ENCODE measurements at places on chromosomes 11 and 22.

GRCh38 chr11:77086521-77087472 lies 15.8 kb upstream of the OMP start:
- no peak for DNase-seq

- no peak for DNase-seq
Observed at GRCh38 chr11:106958517-106959248, 59.6 kb downstream of the GUCY1A2 start.

- DNase-seq = no peak
Observed at GRCh38 chr22:30559889-30560288, 13.3 kb upstream of the SEC14L6 start.

DNA sequence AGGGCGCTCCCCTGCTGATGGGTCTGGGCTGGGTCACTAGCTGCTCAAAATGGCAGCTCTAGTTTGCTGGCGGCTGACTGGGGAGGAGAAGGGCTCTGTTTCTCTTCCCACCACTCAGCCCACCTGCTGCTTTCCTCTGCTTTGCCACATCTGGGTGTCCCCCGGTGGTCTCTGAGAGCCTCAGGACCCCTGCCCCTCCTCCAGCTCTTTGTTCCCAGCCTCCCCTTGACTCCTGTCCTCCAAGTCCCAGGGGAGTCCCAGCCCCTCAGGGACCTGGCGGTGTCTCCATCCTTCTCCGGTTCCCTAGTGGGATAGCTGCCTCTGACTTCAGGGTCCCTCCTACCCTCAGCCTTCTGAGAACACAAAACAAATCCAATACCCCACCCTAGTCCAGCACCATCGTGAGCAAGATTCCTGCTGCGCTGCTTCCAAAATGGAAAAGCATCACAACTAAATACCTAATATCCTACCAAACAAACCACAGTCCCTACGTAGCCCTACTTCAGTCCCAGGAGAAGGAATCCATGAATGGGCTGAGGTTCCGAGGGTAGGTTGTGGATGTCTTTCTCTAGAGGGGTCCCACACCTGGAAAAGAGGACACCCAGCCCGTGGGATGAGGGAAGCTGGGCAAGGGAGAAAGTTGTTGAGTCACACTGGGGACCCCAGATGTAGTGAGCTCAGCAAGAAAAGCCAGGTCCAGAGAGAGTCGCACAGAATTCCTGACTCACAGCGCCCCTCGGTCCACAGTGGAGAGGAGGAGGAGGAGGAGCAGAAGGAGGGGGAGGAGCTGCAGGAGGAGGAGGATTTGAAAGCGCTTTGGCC lies 45.0 kb upstream of the NNMT start:
- no peak for DNase-seq

GRCh38 chr11:36235750-36236149 lies 53.5 kb downstream of the COMMD9 start:
- no peak for DNase-seq
